ENCODE measurements at places on chromosomes 16 and 17. TPM values are rescaled to one million over a fixed set of nuclear protein-coding genes. Genes with fewer than 3 reads are reported as not detected.
A peak's percentile ranks its signal among the peaks of the same experiment; 100 is the strongest.

- DNase-seq, result no peak
Observed at GRCh38 chr17:10211666-10212065, 13.3 kb upstream of the GAS7 start.

GJD3 gene
- total RNA-seq, result not detected

NEUROD2 gene
- total RNA-seq, result 0.25 TPM

ELOB gene
- 252 TPM for total RNA-seq

DNA sequence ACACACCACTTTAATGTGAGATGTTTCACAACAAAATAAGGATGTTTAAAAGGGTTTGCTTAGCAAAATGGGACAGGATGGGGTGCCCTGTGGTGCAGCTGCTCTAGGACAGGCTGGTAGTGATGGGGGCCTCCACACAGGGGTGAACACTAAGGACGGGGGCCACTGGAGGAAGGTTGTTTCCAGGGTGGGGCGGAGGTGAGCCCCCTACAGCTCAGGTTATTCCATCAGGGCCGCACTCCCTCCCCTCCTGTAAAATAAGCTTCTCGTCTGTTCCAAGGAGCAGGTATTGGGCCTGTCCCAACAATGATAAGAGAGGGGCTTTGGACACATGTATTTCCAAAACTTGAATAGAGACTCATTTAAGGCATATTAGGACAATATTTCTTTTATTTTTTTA is 1.9 kb upstream of the HEXD start:
- DNase-seq, result no peak

AANAT gene
- total RNA-seq, result not detected

DNA sequence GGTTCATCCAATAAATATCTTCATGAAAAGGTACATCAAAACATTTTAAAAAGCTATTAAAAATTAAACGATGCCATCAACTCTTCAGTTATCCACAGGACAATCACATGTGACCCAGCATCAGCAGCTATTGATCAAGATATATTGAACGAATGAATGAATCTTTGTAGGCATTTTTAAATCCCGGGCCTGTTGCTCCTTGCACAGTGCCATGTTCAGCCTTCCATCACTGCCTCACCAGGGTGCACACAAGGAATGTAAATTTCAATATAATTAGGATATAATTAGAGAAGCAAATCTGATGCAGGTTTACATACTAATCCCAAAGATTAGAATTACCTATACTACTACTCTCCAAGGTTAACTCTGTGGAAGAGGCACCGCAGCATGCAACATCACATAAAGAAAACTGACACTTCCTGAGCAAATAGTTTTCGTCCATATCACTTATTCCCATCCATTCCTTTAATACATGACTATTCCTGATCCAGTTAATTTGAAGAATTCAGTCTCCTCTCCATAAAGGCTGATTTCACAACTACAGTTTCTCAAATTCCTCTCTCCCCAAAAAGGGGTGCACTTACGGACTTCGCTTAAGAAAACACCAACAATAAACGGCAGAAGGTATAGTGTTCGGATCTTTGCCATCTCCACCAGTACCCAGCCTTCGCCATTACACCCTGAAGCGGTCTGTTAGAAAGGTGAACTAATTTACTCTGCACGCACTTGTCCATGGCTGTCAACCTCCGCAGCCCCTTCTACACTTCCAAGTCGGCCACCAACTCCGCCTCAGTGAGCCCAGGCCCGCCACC is 938 bp downstream of the NCOR1 start:
- DNase-seq, result no peak

- DNase-seq, result no peak
Observed at GRCh38 chr17:47716375-47716774, 16.7 kb upstream of the TBX21 start.

GRCh38 chr16:2790631-2791030 is 3.3 kb upstream of the PRSS33 start:
- DNase-seq, result no peak

KRTAP4-6 gene
- not detected for total RNA-seq

- no peak for DNase-seq
Observed at GRCh38 chr16:9260666-9261065, 169.2 kb downstream of the HAPSTR1 start.

- no peak for DNase-seq
Observed at GRCh38 chr17:79819085-79819484, 20.2 kb downstream of the CBX4 start.

DNA sequence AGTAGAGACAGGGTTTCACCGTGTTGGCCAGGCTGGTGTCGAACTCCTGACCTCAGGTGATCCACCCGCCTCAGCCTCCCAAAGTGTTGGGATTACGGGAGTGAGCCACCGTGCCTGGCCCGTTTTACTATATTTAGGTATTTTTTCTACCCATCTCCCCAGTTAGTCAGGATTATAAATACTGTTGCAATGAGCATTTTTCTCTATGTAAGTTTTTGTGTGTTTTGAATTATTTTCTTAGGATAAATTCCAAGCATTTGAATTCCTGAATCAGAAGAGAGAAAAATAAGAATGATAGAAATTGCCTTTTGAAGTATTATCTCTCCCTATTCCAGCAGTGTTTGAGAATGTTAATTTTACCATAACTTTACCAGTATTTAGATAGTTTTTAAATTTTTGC is 36.6 kb downstream of the KIAA0513 start:
- no peak for DNase-seq

SPATA22 gene
- 1.6 TPM for total RNA-seq

DNA sequence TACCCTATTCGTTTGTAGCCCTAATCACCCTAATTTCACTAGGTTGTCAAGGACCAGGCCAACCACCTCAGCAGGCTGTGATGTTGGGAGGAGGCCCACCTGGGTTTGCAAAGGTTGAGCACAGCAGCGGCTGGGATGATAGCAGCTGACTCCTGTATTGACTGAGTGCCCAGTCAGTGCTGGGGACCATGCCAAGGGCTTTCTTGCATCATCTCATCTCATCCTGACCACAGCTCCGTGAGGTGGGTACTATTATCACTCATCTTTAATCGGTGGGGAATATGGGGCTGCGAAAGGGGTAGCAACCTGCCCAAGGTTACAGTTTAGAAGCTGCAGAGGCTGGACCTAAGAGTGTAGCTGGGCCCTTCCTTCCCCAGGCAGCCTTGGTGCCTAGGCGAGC is 11.7 kb downstream of the ATPAF2 start:
- DNase-seq, result no peak

DNA sequence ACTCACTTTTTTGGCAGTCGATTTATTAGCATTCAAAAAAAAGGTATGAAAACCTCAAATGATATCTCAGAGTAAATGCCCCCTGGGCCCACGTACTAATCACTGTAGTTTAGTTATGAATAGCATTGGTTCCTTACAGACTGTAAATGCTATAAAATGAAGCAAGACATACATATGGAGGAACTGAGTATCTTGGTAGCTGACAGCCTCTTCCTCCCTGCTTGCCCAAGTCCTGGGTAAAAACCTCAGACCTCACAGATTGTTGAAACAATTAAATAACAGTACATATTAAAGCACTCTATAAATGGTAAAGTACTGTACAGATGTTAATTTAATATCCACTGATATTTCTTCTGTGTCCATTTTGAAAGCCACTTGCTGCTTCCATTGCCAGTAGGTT is 33.2 kb upstream of the ABCC11 start:
- DNase-seq, result no peak

NPTX1 gene
- total RNA-seq, result 2.6 TPM

DNA sequence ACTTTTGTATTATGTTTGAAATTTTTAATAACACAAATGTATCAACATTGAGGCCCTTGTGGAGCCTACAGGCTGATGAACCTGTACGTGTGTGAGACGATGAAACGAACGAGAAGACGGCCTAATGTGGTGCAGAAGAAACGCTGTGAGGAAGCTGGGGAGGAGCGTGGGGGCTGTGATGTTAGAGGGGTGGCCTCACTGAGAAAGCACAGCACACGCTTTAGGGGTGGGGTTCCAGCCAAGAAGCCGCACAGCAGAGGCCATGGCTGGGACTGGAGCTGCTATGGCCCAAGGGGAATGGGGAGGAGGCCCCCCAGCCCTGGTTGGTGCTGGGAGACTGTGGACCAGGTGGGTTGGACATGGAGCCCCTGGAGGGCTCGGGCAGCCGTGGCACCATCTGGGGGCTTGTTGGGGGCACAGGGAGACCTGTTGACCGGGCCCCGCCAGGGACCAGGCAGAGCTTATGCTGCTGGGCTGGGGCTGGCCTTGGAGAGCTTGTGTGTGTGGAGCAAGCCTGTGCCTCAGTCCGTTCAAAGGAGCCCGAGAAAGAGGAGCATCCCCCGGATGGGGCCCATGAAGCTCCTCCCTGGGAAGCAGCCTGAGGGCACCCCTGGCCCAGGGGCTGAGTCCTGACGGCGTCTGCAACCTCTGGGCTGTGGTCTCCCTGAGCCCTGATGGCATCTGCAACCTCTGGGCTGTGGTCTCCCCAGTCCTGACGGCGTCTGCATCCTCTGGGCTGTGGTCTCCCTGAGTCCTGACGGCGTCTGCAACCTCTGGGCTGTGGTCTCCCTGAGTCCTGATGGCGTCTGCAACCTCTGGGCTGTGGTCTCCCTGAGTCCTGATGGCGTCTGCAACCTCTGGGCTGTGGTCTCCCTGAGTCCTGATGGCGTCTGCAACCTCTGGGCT is 44.7 kb downstream of the METRNL start:
- peak; percentile 84 for DNase-seq

- no peak for DNase-seq
Observed at GRCh38 chr17:75652341-75652740, 14.6 kb downstream of the RECQL5 start.

RCVRN gene
- 0.06 TPM for total RNA-seq

CACNA1G gene
- total RNA-seq, result 1.3 TPM

TBC1D3I gene
- 0.34 TPM for total RNA-seq

DNAJA3 gene
- 41.3 TPM for total RNA-seq

DNA sequence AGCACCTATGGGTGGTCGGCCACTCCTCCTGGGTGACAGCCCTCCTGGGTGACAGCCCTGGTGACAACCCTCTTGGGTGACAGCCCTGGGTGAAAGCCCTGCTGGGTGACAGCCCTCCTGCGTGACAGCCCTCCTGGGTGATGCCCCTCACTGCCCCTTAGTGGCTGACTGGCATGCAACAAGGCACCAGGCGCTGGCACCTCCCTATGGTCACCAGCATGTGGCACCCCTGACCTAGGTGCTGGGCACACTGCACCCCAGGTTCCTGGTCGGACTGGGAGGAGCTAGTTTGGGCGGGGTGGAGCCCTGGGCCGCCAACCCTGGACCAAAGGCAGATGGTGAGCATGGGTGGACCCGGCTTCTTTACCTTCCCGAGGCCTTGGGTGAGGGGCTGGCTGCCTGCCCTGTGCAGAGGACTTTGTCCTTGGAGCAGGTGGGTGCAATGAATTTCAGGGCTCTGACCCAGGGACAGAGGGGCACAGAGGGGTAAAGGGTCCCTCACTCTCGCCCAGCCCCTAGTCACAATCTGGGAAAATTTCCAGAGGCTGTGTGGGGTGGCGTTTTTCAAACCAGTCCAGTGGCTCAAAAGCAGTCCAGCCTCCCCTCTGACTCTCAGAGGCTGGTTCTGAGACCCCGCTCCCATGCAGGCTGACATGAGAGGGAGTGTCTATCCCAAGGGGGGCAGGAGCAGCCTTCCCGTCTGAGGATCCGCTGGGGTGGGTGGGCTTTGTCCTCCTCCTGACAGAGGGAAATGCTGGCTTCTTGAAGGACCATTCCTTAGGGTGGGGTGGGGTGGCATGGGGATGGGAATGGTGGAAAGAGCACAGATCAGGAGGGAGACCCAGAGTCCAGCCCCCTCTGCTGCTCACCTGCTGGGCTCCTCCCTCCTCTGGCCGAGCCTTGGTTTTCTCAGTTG is 25.9 kb upstream of the TNFRSF13B start:
- DNase-seq, result no peak

TNFRSF13B gene
- not detected for total RNA-seq

- no peak for DNase-seq
Observed at GRCh38 chr17:76189741-76190140, 48.7 kb upstream of the FOXJ1 start.

- DNase-seq, result no peak
Observed at GRCh38 chr17:17179371-17179827, 26.7 kb downstream of the PLD6 start.

DNA sequence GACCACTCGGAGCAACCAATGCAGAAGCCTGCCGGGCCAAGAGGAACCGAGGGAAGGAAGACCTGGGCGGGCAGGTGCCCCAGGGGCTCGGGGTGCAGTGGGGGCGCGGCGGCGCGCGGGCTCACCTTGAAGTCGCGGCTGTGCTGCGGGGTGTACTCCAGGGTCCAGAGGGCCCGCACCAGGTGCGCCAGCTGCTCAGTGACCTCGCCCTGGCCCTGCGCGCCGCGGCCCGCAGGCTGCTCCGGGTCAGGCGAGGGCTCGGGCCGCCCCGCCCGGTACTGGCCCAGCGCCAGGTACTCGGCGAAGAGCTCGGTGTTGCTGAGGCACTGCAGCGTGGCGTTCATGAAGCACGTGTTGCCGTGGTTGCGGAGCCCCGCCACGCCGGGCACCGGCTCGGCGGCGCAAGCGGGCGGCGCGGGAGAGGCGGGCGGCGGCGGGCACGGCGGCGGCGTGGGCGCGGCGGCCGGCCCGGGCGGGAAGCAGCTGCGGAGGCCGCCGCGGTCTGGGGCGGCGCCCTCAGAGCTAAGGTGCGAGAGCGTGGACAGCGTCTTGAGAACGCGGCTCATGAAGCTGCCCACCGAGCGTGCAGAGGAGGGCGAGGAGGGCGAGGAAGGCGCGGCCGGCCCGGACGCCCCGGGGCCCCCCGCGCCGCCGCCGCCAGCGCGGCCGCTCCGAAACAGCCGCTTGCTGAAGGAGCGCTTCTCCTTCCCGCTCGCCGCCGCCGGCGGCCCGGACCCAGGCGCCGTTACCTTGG is 562 bp downstream of the USP31 start:
- peak; percentile 94 for DNase-seq

GRCh38 chr17:38579934-38580333 is 25.8 kb downstream of the SRCIN1 start:
- DNase-seq, result no peak

- DNase-seq, result no peak
Observed at GRCh38 chr17:17497065-17497844, 1.1 kb upstream of the RASD1 start.

- DNase-seq, result peak; percentile 83
Observed at GRCh38 chr17:40541060-40541872, 24.0 kb downstream of the CCR7 start.

GRCh38 chr16:3645504-3646347 is 8.8 kb upstream of the DNASE1 start:
- peak; percentile 78 for DNase-seq

GRCh38 chr17:70610161-70610560 is 440.8 kb downstream of the KCNJ2 start:
- no peak for DNase-seq
